ENCODE measurements at places on chromosomes 2 and 18. TPM values are rescaled to one million over a fixed set of nuclear protein-coding genes. Genes with fewer than 3 reads are reported as not detected.

AGAP1 gene
- polyA plus RNA-seq: 19.4 TPM

RGPD8 gene
- 2.6 TPM for polyA plus RNA-seq

KYNU gene
- polyA plus RNA-seq: 0.80 TPM

ANKRD62 gene
- not detected for polyA plus RNA-seq

MTCL1 gene
- 14.9 TPM for polyA plus RNA-seq

PER2 gene
- 4.3 TPM for polyA plus RNA-seq

CFAP53 gene
- polyA plus RNA-seq: 0.16 TPM

HOXD8 gene
- 24.2 TPM for polyA plus RNA-seq

DHRS9 gene
- polyA plus RNA-seq: 0.68 TPM

TUBB8B gene
- polyA plus RNA-seq: not detected

SERPINB7 gene
- not detected for polyA plus RNA-seq

CTAGE1 gene
- not detected for polyA plus RNA-seq

MC2R gene
- not detected for polyA plus RNA-seq

SLC35F5 gene
- 61.9 TPM for polyA plus RNA-seq

CASP10 gene
- polyA plus RNA-seq: 4.8 TPM

PJVK gene
- polyA plus RNA-seq: 4.5 TPM

GMPPA gene
- 23.4 TPM for polyA plus RNA-seq

FBLN7 gene
- polyA plus RNA-seq: 14.5 TPM

SCN1A gene
- 0.26 TPM for polyA plus RNA-seq

DSC1 gene
- not detected for polyA plus RNA-seq

SLC30A3 gene
- polyA plus RNA-seq: 0.22 TPM

TNP1 gene
- not detected for polyA plus RNA-seq

COLEC12 gene
- polyA plus RNA-seq: 50.1 TPM

ARL5A gene
- 25.1 TPM for polyA plus RNA-seq

CHRND gene
- 137 TPM for polyA plus RNA-seq

ADRA2B gene
- 2.7 TPM for polyA plus RNA-seq

GCG gene
- polyA plus RNA-seq: 8.4 TPM

RAB31 gene
- polyA plus RNA-seq: 39.8 TPM

DPY30 gene
- polyA plus RNA-seq: 46.0 TPM

FER1L5 gene
- 1.9 TPM for polyA plus RNA-seq

UGT1A5 gene
- polyA plus RNA-seq: not detected

PROM2 gene
- 1.7 TPM for polyA plus RNA-seq

All from muscle of leg (tissue), 16 donors.